ENCODE measurements at places on chromosomes 1 and 21.

- no peak for DNase-seq
Measured at GRCh38 chr1:52904927-52905698, 16.4 kb downstream of the ECHDC2 start.

- DNase-seq: peak; percentile 44
Measured at GRCh38 chr1:26276432-26276838, 3.5 kb upstream of the SH3BGRL3 start.

GRCh38 chr1:172394141-172394751 is 26.2 kb upstream of the C1orf105 start:
- no peak for DNase-seq

DNA sequence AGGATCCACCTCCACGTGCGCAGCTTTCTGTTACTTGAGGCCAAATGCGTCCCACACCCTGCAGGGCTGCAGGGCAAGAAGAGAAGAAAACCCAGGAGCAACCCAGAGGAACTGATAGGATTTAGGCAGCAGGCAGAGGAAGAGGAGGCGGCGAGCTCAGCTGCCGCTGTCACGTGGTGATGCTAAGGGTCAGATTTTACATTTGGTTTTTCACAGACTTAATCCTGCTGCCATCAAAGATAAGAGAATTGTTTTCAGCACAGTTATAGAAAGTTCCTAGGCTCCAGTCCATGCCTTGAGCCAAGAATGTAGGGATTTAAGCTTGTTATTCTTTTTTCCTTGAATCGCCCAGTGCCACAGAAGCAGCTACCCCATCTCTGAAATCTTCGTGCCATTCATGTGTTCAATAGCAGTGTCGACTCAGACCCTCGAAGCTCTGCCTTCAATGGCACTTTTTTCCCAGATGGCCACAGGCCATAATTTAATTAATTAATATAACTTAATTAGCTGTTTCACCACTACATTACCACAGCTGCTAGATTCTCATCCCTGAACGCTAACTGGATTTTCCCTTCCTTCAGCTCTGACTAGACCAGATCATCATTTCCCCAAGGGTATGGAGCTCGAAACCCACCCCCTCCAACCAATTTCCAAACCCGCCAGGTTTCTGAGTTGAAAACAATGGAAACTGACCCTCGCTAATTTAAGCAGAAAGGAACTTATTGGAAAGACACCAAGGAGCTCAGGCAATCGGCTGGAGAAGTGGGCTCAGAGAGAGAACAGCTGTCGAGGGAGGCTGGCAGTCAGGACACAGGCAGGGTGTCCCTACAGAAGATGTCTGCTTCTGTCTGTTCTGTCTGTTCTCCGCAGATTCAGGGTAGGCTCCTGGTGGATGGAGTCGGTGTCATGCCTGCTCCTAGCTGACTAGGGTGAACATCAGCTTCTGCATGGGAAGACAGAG is 36.2 kb downstream of the LDLRAP1 start:
- DNase-seq: no peak

DNA sequence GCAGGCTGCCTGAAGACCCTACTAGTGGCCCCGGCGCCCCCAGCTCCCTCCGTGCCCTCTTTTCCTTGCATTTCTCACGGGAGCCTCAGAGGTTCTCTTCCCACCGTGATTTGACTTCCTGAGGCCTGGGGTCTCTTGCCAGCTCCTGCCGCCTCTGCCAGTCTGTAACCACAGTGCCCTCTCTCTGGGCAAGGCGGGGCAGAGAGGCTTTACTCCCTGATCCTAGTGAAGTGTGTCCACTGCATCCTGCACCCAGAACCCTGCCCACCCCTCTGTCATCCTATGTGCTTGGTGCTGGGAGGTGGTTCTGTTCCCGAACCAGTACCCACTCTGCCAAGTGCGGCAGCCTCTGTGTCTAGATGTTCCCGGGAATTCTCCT is 2.4 kb downstream of the ESPN start:
- no peak for DNase-seq

Measured in AML-193 (cell line).